ENCODE measurements at places on chromosomes 1 and 21. TPM values are rescaled to one million over a fixed set of nuclear protein-coding genes. Genes with fewer than 3 reads are reported as not detected.

The LENEP gene
- 0.88 TPM for total RNA-seq

The DNALI1 gene
- total RNA-seq: 6.5 TPM

The SPRR4 gene
- total RNA-seq: not detected

The AMY1A gene
- total RNA-seq: not detected

The HUNK gene
- total RNA-seq: under 0.01 TPM

The NPR1 gene
- total RNA-seq: under 0.01 TPM

The HRNR gene
- total RNA-seq: not detected

The NBPF3 gene
- total RNA-seq: 12.4 TPM

The KRTAP10-11 gene
- not detected for total RNA-seq

The CELA3B gene
- not detected for total RNA-seq

The CFHR4 gene
- total RNA-seq: not detected

The PLA2G2F gene
- not detected for total RNA-seq

The NASP gene
- total RNA-seq: 27.5 TPM

The SELE gene
- total RNA-seq: not detected

The CLCA1 gene
- not detected for total RNA-seq

The OLFM3 gene
- total RNA-seq: not detected

The SPRR2A gene
- not detected for total RNA-seq

The RAB4A gene
- 20.0 TPM for total RNA-seq

The SLAMF8 gene
- 0.36 TPM for total RNA-seq

The KRTAP8-1 gene
- not detected for total RNA-seq

The SLC16A4 gene
- 76.0 TPM for total RNA-seq

The C1orf53 gene
- total RNA-seq: 6.5 TPM

The ZBTB37 gene
- 10.3 TPM for total RNA-seq

The IL20 gene
- total RNA-seq: not detected

The TFB2M gene
- total RNA-seq: 18.3 TPM

The HSD3B2 gene
- not detected for total RNA-seq

The INSRR gene
- total RNA-seq: 0.29 TPM

The OR2T29 gene
- not detected for total RNA-seq

All from osteoblast (primary cell).